ENCODE measurements at places on chromosomes 13 and 19.

- no peak for DNase-seq
Observed at GRCh38 chr19:54021363-54021762, 29.9 kb downstream of the CACNG6 start.

DNA sequence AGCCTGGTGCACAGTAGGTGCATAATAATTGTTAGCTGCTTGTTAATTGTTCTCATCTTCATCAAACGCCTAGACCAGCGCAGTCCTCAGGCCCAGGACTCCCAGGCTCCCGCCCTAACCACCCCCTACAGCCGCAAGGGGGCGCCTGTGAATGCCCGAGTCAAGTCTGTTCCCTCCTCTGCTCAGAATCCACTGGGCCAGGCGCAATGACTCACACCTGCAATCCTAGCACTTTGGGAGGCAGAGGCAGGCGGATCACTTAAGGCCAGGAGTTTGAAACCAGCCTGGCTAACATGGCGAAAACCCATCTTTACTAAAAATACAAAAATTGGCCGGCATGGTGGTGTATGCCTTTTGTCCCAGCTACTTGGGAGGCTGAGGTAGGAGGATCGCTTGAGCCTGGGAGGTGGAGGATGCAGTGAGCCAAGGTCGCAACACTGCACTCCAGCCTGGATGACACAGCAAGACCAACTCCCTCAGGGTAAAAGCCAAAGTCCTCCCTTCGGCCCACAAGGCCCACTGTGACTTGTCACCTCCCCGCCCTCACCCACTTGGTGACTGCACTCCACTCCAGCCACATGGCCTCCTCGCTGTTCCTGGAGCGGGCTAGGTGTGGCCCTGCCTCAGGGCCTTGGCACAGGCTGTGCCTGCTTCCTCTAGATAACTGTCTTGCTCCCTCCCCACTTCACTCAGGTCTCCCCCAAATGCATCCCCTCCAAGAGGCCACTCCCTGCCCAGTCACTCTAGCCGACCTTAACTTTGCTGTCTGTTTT is 9.1 kb downstream of the ZNF653 start:
- peak; percentile 82 for DNase-seq

GRCh38 chr13:75467040-75467728 is 14.8 kb downstream of the TBC1D4 start:
- DNase-seq, result no peak

DNA sequence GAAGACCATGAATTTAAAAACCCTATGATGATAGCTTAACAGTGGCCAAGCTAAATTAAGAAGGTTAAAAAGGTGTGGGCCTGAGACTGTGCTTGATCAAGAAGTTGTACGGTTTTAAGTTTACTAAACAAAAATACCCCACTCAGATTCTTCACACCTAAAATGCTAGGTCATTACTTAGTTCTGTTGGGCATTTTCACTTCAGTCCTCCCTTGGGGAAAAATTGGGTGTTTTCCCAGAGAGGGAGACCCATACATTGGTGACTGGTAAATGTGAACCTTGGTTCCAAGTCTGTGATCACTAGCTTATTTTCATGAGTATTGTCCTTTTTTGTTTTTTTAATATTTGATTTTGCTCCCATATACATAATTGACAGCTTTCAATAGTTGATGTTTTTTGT is 44.4 kb downstream of the MTUS2 start:
- DNase-seq, result no peak

Measured in activated T-cell treated with anti-CD3 and anti-CD28 coated beads, Interleukin-2, amount 50 U/mL, for 48 hours (primary cell).